ENCODE measurements at places on chromosomes 5 and 9.

GRCh38 chr9:93081931-93082330 is 14.1 kb upstream of the CARD19 start:
- no peak for DNase-seq

GRCh38 chr5:71839096-71839884 is 120.2 kb downstream of the CARTPT start:
- no peak for DNase-seq

DNA sequence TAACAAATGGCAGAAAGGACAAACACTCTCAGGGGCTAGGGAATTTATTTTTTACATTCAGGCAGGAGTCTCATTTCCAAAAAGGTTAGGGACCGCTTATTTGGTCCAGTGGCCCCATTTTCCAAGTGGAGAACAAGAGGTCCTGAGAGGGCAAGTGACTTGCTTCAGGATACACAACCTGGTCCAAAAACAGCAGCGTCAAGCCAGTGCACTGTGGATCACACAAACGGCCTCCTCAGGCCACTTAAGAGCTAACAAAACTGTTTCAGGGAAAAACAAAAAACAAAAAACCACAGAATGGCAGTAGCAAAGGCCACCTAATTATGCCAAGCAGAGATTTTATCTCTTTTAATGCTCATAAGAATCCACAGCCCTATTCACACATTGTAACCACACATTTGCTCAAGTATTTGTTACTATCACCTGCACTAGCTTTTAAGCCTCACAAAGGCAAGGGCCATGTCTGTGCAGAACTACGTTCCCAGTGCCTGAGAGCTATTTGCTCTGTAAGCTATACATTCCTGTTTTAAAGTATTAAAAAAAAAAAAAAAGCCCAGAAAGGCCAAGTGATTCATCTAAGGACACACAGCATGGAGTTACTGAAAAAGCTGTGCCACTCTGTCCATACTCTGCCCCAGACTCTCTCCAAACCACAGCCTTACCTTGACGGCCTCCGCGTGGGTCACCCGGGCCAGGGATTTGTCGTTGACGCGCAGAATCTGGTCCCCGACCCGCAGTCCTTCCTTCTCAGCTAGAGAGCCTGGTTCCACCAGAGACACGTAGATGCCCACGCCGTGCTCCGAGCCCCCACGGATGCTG is 1.5 kb downstream of the WHRN start:
- DNase-seq, result no peak

- DNase-seq, result no peak
Observed at GRCh38 chr9:88990729-88991065, 571 bp upstream of the S1PR3 start.

DNA sequence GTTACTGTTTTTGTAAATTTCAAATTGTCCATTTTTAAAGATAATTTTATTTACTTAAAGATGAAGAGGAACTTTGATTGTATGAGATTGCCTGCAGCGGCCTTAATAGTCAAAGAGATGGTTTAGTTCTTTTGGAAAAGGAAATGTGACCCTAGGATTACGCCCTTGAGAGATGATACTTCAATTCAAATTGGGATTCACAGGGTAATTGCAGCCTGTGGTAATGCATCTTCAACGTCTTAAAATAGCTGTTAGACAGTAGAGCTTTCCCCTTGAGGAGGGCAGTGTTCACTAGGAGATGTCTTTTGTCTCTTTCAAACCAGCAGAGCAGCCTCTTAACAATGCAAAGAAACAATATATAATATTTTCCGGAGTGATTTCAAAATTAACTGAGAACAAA is 127.1 kb downstream of the TAF11L14 start:
- DNase-seq, result no peak

GRCh38 chr9:34379334-34380033 is 2.8 kb upstream of the MYORG start:
- DNase-seq, result peak; percentile 72

DNA sequence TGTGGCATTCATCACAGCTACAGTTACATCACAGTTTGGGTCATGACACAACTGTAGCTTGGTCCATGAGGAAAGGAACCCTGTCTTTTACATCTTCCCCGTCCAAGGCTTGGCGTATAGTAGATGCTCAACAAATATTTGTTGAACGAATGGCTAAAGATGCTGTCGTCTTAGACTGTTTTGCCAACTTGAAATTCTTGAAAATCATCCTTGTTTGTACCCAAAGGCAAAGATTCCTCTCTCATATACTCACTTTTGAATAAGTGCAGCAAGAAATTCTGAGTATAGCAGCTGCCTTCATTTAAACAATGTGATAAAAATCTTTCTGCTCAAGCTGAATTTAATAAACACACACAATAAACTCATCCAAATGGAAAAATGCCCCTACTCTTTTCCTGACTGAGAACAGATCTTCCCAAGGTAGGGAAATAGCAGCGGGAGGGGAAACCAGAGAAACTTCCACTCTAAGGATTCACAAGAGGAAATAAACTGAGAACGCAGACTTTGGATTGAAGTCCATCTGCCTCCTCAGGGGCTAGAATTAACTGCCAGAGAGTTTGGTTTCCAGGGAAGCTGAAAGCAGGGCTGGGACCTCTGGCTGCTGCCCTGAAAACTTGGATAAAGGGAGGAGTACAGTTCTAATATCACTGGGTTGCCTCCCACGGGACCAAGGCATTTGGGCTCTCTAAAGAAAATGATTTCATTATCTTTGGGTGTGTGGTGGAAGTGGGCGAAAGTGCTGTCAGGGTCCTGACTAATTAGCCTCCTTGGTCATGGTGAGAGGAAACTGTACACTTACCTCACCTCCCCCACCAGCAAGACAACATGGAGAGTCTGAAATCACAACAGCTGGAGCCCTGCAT is 99.1 kb downstream of the DPYSL3 start:
- no peak for DNase-seq

DNA sequence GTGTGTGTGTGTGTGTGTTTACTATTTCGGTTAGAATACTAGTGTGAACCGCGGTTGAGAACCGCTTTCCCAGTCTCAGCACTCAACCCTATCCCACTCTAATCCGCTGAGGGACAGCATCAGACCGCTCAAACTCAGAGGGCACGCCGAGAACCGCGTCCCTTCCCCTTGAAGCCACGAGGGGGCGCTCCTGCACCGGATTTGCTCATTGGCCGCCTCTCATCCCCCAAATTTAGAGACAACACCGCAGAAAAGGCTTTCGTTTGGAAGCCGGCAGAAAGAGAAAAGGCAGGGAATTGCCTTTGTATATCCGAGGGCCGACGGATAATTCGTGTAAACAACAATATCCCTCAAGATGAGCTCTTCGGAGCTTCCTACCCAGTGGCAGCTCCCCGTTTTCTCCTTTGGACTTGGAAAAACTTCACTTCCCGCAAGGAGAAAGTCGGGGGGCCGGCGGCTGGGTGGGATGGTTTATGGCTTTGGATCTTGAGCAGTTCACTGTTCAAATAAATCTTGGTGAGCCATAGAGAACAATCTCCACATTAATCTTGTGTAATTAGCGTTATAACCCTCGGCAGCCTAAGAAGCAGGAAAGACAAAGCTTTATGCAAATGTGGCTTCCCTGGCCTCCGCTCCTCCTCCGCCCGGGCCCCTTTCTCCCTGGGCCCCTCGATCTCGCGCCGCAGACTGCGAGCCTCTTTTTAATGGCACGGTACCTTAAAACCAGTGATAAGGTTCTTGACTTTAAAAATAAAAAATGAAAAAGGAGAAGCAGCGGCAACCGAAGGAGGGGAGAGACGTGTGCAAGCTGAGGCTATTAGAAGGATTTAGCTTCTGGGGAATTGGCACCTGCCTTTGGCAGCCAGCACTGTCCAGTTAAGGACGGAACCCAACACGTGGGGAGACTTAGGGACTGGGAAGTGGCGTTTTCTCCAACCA is 296.8 kb downstream of the PARP8 start:
- DNase-seq, result peak; percentile 18

GRCh38 chr5:61604076-61605025 is 272.3 kb downstream of the ZSWIM6 start:
- DNase-seq, result no peak

GRCh38 chr9:86515221-86515620 is 161.0 kb upstream of the TUT7 start:
- no peak for DNase-seq

- DNase-seq, result no peak
Observed at GRCh38 chr9:38073882-38074281, 4.9 kb upstream of the SHB start.

GRCh38 chr9:133037775-133038515 is 7.1 kb downstream of the GTF3C5 start:
- no peak for DNase-seq

DNA sequence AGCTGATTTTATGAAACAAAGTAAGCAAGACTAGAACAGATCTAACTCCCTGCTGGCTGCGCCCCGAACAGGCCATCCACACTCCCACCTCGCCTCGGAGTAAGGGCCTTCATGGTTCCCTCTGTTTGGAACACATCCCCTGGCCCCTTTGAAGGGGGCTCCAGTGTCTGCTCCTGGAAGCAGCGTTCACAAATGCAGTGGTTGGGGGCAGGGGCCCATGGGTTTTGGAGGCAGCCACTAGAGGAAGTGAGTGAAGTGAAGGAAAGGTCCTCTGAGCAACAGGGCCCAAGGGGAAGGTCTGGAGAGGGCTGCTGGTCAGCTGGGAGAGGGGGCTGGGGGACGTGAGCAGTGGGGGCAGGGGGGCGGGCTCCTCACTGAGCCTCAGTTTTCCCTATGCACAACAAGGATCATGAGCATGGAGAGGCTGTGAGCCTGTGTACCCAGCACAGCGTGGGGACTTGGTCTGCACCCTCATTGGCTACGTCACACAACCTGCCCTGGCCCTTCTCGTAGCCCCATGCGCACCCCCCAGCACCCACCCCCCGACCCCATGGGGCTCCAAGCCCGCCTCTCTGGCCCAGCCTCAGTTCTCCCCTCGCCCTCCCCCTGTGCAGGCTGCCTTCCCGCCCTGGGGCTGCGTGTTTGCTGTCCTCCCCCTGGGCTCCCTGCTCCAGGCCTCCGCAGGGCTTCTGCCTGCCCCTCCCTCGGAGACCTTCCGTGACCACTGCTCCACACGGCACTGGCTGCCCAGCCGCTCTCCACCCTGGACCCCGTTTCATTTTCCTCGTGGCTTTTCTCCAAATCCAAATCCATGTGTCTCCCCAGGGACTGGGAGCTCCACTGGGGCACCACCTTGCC is 39.5 kb downstream of the RASGEF1C start:
- no peak for DNase-seq

- DNase-seq, result no peak
Observed at GRCh38 chr9:95188459-95188858, 129.1 kb downstream of the FANCC start.

DNA sequence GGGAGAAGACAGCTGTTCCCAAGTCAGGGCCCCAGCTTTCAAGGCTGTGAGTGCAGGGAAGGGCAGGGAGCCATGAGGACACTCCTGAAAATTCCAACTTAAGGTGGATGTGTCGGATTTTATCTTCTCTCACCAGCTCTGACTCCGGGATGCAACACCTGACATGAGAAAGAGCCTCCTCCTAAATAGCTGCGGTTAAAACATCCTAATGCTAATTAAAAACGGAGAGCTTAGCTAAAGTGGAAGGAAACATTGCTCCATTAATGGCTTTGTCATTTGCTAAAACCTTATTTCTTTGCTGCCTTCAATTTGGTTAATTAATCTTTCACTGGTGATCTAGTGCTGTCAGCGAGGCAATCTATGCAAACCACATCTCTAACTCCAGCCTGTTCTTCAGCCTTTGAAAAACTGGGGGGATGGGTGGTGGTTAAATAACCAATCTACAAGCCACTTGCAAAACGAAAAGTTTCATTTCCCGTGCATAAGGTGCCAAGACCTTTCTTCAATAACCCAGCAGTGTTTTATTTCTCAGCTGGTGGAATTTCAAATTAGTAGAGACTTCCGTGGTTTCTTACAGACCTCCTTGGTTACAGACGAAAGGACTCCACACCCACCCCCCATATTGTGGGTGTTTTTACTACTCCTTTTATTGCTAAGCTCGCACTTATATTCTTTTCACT is 379.6 kb downstream of the MLLT3 start:
- no peak for DNase-seq

GRCh38 chr5:151148583-151148982 is 9.0 kb downstream of the ANXA6 start:
- no peak for DNase-seq

- DNase-seq, result no peak
Observed at GRCh38 chr5:53110156-53110555, 599 bp upstream of the MOCS2 start.

GRCh38 chr5:36389245-36389644 is 87.5 kb upstream of the RANBP3L start:
- no peak for DNase-seq

- DNase-seq, result no peak
Observed at GRCh38 chr5:9447691-9448090, 98.2 kb downstream of the SEMA5A start.

DNA sequence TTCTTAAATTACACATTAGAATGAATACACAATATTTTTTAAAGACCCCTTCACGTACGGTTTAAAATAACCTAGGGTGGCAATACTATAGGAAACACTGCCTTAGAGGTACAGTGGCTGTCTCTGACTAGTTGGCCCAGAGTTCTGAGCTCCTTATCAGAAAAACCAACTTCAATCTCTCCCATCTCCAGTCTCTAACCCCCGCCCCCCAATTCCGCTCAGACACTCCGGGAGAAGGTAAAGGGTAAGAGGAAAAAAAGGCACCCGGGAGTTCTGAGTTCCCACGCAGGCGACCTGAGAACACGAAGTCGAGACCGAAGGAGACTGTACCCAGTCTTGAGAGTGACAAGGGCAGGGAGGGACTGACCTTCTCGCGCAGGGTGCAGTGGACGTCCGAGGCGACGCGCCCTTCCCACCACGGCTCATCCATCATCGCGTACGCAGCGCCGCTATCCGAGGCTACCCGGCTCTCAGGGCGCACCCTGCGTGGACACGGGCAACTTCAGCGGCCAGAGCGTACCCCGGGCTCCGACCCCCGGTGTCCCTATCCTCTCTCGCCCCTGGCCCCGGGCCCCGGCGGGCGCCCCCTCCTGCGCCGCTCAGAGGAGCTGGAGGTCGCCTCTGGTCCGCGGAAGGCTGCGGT is 752 bp downstream of the CCNJL start:
- no peak for DNase-seq

- no peak for DNase-seq
Observed at GRCh38 chr5:14090290-14090689, 52.9 kb upstream of the TRIO start.

DNA sequence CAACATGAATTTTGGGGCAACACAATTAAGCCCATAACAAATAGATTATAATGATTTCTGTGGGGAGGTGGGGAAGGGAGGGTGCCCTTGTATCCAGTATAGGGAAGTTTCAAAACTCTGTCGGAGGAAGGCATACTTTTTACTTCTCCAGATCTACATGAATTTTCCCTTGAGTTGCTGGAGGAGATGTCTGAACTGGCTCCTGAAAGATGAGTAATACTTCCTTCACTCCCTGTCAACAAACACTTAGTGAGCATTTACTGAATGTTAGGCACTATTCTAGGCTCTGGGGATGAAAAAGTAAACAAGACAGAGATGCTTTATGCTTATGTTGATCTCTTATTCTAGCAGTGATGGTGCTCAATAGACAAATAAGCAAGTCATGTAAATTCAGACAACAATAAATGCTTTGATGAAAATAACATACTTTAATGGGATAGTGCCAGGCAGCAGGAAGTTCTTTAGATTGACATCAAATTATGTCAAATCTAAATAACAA is 197.9 kb upstream of the ANKH start:
- no peak for DNase-seq

- no peak for DNase-seq
Observed at GRCh38 chr9:87263291-87263690, 234.4 kb upstream of the DAPK1 start.

Measured in stimulated activated CD8-positive, alpha-beta memory T cell treated with anti-CD3 and anti-CD28 coated beads, Interleukin-4, amount 100 ng/mL, for 4 hours (primary cell).